ENCODE measurements at places on chromosomes 12 and 14.

- no peaks in the 10 kb centered on the region for H3K27me3 ChIP-seq
- H3K27ac ChIP-seq: peak overlapping the region; percentile 77
- H3K36me3 ChIP-seq: no peaks in the 10 kb centered on the region
- no peak overlapping the region for H3K4me3 ChIP-seq
- H3K4me1 ChIP-seq: peaks cover 22% of the 10 kb centered on the region
Measured at GRCh38 chr12:11702959-11703358, 53.5 kb downstream of the ETV6 start.

DNA sequence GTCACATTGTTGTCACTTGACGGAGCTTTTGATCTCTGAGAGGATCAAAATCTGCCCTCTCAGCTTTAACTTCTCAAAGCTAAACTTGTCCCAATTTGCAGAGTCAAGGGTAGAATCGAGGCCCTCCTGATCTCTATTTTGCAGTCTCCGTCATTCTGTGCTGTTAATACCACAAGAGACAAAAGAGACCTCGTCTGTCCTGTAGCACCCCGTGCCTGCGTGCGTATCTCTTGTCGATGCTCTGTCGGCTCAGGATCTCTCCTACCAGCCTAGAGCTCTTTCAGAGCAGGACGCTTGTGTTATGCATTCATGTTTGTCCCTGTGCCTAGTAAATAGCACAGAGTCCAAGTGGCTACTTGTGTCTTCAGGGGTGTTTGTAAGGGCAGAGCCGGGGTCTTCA, 5.1 kb downstream of the EVL start:
- H3K4me3 ChIP-seq: no peak overlapping the region
- H3K27me3 ChIP-seq: no peaks in the 10 kb centered on the region
- H3K27ac ChIP-seq: no peak overlapping the region
- no peaks in the 10 kb centered on the region for H3K36me3 ChIP-seq
- no peaks in the 10 kb centered on the region for H3K4me1 ChIP-seq

DNA sequence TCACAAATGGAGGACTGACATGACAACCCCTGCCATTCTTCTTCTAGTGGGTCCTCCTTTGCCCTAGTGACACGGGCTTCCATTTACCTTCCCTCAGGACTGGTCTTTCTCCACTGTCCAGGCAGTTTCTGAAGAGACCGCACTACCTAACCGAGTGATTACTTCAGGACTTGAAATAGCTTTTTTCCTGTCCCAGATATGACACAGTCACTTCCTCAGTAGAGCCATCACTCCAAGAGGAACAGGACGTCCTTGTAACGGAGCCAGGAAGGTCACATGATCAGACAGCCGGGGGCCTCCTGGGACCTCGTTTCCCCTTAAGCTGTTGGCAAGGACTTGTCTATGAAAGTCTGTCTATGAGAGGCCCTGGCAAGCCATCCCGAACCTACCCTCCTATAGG, 62.3 kb downstream of the FOS start:
- no peak overlapping the region for H3K4me3 ChIP-seq
- peaks cover 35% of the 10 kb centered on the region for H3K4me1 ChIP-seq
- H3K27me3 ChIP-seq: no peaks in the 10 kb centered on the region
- peak overlapping the region; percentile 77 for H3K27ac ChIP-seq
- H3K36me3 ChIP-seq: no peaks in the 10 kb centered on the region

GRCh38 chr12:132285991-132286681, 43.3 kb downstream of the GALNT9 start:
- H3K36me3 ChIP-seq: no peaks in the 10 kb centered on the region
- ATAC-seq: peak; percentile 80
- H3K27ac ChIP-seq: no peak overlapping the region

GRCh38 chr12:1879633-1880032, 38.8 kb downstream of the CACNA2D4 start:
- H3K27me3 ChIP-seq: peaks cover 5% of the 10 kb centered on the region
- no peaks in the 10 kb centered on the region for H3K36me3 ChIP-seq
- H3K4me1 ChIP-seq: no peaks in the 10 kb centered on the region
- ATAC-seq: no peak
- H3K27ac ChIP-seq: no peak overlapping the region
- H3K4me3 ChIP-seq: no peak overlapping the region

GRCh38 chr12:27549801-27550652, 26.0 kb downstream of the PPFIBP1 start:
- H3K27ac ChIP-seq: no peak overlapping the region
- peaks cover 25% of the 10 kb centered on the region for H3K4me1 ChIP-seq
- no peak overlapping the region for H3K4me3 ChIP-seq
- H3K36me3 ChIP-seq: no peaks in the 10 kb centered on the region
- peak; percentile 85 for ATAC-seq

GRCh38 chr14:32633224-32633859, 304.2 kb downstream of the AKAP6 start:
- ATAC-seq: no peak
- peaks cover 17% of the 10 kb centered on the region for H3K4me1 ChIP-seq
- no peaks in the 10 kb centered on the region for H3K27me3 ChIP-seq
- H3K4me3 ChIP-seq: no peak overlapping the region

All from gastroesophageal sphincter (tissue), 4 donors.